Effector memory CD4-positive, alpha-beta T cell (primary cell): ENCODE measurements at places on chromosomes 2 and 18.

- DNase-seq, result no peak
These were observed 10.0 kb downstream of the SLC4A5 start for GRCh38 chr2:74333175-74333574.

DNA sequence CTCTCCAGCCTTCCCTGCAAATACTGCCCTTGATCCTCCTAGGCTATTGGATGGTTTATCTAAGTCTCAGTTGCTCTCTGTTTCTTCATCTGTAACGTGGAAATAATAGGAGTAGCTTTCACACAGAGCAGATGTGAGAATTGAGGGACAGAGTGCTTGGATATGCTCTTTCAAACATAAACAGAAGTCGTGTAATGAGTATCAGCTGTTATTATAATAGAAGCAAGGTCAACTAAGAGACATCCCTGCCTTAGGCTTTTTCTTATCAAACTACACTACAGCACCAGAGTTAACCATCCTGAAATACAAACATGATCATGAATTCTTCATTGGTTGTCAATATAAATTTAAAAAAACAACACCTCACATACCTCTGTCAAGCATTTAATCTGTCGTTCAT, 138.2 kb downstream of the DOK6 start:
- no peak for DNase-seq

DNA sequence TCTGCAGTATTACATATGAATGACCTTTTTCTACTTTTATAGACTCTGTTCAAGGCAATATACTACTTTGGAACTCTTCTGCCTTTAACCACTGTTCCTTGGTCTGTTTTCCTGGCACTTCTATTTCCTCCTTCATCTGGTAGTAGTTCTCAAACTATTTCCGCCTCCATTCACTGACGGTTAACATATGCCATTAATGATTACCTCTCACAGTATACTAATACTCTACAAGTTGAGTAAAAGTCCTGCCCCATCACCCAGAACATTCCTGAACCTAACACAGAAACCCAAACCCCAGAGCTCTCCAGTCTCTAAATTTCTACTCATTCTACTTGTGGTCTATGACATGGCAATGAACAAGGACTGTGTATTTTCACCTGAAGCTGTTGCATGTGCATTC, 4.5 kb downstream of the GFPT1 start:
- no peak for DNase-seq

DNA sequence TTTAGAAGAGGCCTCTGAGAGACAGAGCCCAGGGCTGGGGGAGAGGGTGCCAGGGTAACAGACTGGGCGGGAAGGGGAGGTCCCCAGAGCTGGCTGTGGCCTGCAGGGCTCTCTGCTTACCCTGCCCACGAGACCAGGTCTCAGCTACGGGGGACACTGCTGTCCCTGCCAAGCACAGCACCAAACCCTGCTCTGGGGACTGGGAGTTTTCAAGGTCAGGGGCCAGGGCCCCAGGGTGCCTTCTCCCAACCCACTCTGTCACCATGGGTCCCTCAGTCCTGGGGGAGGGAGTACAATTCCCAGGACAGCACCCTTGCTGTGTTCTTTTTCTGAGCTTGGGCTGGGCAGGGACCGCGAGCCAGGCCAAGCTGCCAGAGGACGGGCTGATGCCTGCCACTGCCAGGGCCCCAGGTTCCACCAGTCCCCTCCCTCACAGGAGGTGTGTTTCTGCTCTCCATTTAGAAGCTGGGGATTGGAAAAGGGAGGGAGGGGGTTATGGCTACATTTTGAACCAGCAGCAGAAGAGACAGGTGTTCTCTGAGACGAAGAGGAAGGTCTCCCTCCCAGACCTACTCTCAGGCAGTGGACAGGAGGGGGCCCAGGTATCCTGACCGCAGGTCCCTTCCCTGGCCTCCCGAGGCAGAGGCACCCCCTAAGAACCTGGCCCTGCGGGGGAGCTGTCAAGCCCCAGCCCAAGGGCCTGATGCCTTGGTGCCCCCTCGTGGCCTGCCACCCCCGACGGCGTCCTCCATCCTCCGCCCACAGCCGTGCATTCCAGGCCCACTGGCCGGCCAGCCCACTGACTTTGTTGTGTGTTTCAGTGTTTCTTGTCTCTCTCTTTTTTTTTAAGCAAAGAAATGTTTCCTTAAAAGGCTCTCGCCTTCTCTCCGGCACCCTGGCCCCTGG, 80.4 kb downstream of the TNS1 start:
- no peak for DNase-seq

- no peak for DNase-seq
These were observed 666.9 kb downstream of the PLCL1 start for GRCh38 chr2:198471291-198471690.

GRCh38 chr2:171346723-171347557, 86.8 kb downstream of the METTL8 start:
- DNase-seq, result no peak

GRCh38 chr18:10025711-10026670, 112.2 kb downstream of the VAPA start:
- DNase-seq, result no peak

GRCh38 chr2:38719706-38720105, 31.5 kb downstream of the SRSF7 start:
- DNase-seq, result no peak

DNA sequence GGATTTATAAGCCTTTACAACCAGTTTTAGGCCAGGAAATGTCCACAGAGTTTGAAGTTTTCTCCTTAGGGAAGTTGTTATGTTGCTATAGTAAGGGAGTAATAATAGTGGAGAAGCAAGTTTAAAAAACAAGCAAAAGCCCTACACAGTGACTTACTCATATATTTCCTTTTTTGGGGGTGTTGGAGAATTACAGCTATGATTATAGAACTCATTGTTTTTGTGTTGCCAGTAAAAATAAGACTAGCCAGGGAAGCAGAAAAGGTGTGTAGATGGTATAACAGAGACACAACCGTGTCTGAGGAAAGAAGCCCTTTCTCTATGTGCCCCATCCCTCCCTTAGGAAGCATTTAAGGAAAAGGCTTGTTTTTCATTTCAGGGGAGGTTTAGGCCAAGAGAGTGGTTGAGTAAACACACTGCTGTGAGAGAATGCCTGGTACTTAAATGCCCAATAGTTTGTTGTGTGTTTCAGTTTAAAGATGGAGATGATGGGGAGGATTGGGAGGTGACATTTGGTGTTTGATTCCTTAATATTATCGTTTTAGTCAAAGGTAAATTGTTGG, 2.3 kb downstream of the VAPA start:
- DNase-seq, result no peak

DNA sequence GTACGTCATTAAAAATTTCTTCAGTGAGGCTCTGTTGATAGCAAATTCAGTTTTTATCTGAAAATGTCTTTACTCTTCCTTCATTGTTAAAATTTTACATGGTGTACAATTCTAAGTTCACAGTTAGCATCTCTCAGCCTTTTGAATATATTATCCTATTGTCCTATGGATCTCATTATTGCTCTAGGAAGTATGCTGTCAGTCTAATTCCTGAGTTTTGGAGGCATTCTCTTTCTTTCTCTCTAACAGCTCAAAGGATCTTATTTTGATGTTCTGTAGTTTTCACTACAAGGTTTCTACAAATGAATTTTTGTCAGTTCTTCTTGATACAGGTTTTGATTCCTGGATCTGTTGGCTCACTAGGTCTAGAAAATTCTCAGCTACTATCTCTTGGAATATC, 2.9 kb upstream of the ACMSD start:
- no peak for DNase-seq

- peak; percentile 21 for DNase-seq
These were observed 112.1 kb downstream of the DOCK10 start for GRCh38 chr2:224930124-224930523.

DNA sequence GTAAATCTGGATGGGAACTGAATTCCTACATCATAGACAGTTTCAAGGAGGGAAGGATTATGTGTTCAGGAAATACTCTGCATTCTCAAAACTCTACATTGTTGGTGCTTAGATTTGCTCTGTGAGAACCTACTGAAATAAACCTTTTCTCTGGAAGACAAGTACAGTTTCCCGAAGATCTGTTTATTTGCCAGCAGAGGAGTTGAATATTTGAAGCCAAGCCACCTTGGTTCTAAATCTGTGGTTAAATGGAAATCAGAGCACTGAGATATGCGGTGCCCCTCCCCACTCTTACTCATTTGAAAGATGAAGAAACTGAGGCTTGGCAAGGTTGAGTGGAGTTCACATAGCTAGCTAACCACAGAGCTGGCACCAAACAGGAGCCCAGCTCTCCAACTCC, 146.3 kb upstream of the CTAGE1 start:
- no peak for DNase-seq

- no peak for DNase-seq
These were observed at the start of gene CNTNAP5 for GRCh38 chr2:124025171-124025580. TSS of gene CNTNAP5 (plus strand) at chr2:124025287. CDS start at chr2:124025651, 364 bp downstream.

- DNase-seq, result no peak
These were observed 84.2 kb downstream of the ARL4C start for GRCh38 chr2:234412726-234413125.

DNA sequence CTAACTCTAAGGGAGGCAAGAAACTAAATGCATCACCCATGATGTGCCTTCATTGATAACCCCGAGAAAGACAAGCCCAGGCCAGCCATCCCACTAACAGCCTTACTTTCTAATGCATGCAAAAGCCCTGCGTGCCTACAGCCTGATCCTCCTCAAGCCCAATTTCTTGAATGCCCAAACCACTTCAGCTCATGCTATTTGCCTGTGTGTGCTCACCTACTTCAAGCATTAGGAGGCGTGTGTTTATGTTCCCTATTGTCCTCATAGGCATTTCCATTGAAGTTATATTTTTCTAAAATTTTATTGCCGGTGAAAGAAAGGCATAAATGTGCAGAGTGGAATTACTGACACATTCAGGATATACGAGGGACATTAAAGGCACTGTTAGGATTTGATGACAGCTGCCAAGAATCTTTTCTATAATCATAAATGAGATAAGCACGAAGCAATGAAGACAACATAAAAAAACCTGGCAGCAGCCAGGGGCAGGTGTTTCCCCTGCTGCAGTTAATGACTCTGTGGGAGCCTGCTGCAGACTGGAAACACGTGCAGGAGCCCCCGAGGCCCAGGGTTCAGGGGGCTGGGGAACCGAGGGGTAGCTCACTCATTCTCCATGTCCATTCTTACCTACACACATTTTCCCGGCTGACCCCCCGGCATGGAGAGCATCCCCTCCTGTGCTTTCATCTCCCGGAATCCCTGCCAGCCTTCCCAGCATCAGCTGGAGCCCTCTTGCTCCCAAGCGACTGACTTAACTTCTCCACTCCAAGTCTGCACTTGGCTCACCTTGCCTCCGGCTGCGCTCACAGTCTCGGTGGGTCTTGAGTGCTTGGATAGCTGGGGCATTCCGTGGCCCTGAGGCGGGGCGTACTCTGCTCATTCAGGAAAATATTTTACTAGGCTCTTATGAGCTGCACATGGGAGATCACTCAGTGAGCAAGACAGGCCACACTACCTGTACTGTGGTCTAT, 292.3 kb upstream of the SIX2 start:
- DNase-seq, result no peak

DNA sequence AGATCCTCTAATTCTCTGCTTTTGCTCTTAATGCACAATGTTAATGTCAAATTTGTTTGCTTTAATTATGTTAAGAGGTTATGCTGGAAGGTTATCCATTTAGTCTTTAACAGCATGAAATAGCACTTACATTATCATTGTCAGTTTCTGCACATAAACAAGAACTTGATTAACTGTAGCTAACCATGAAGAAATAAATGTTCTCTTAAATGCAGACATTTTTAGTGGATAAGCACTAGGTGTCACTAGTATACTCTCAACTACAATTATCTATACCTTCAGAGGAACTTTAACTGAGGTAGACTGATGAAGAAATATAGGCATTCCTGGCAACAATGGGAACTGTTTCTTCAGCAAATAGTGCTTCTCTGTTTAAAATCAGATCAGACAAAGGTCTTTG, 178.8 kb upstream of the CHST9 start:
- DNase-seq, result no peak

DNA sequence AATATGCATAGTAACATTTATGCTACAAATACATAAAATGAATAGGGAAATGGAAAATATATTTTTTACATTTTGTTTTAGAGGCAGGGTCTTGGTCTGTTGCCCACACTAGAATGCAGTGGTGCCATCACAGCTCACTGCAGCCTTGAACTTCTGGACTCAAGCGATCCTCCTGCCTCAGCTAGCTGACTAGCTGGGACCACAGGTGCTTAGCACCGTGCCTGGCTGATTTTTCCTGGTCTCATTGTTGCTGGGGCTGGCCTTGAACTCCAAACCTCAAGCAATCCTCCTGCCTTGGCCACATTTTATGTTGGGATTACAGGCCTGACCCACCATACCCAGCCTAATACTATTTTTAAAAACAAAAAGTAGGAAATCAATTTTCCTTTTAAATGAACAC, 33.2 kb downstream of the XPO1 start:
- DNase-seq, result no peak

DNA sequence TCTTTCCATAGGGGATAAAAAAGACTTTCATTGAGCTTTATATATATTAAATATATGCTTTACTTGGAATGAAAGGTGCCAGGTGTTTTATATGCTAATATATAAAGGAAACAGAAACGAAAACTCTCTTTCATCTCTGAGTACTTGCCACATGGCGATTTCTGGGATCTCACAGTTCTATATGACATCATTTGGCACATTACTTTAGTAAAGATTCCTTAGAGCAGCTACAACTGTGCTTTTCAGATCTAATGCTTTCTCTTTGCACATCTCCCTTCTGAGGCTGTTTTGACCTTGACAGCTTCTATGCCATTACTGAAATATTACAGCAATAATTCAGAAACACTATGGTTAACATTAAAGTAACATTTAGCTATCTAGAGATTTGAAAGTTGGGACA, 1082.9 kb upstream of the CDH2 start:
- no peak for DNase-seq

- DNase-seq, result no peak
These were observed 375.7 kb downstream of the EIPR1 start for GRCh38 chr2:3001615-3002560.

DNA sequence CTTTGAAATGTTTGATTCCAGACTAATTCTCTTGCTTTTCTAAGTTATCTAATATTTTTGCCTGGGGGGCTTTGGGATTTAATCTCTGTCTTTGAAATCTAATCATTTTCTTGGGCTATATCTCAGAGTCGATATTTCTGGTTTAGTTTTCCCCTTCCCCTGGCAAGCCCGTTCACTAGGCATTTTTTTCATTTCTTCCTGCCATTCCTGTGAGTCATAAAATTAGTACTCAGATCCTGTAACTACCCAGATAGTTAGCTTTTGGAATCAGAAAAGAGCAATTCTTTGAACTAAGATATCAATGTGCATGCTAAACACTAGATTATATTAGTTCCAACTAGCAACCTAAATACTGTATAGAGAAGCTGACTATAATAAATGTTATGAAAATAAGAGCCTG, 29.4 kb upstream of the RNF149 start:
- DNase-seq, result no peak

- DNase-seq, result no peak
These were observed 36.0 kb downstream of the SMIM21 start for GRCh38 chr18:75391279-75392225.

GRCh38 chr2:38125007-38125406, 49.1 kb upstream of the CYP1B1 start:
- no peak for DNase-seq

GRCh38 chr2:215930505-215931253, 82.7 kb downstream of the MREG start:
- no peak for DNase-seq
